ENCODE measurements at places on chromosomes 4 and X.

DNA sequence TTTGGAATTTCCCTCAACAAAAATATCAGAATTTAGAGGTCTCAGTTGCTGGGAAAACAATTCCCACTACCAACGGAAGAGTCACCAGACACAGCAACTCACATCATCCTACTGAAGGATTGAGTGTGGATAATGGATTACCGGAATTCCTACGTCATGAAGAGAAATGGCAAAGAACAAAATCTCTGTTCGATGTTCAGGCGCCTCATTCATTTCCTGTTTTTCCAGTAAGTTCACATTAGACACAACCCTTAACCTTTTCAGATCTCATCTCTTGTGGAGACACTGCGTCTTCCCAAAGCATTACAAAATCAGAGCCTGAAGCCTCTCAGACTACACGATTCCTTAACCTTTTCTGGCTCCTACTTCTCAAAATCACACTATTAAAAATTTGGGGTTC is 58.5 kb upstream of the CPEB2 start:
- DNase-seq, result no peak

DNA sequence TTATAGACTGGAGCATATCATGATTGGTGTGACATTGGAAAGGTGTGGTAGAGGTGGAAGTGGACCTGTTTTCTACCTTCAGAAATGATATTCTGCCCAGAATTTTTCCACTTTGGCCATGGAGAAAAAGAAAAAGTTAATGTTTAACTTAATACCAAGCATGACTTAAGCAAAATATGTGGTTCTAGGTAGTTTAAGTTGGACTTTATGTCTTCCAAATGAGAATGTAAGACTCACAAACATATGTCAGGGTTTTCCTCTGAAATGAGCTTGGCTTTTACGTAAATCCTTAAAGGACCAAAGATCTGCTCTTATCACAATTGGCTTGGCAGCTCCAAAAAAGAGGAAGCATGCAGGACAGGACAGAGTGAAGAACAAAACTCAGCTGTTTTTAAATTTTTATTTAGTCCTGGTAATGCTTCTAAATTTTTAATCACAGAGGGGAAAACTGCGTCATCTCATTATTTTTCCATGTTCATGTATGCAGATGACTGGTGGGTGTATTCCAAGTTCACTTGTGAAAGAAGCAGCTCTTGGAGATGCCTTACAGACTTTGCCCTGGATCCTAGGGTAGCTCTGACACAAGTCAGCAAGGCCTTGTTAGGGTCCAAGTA is 98.2 kb downstream of the ANK2 start:
- no peak for DNase-seq

GRCh38 chr4:931194-931959 is 739 bp downstream of the GAK start:
- DNase-seq, result peak; percentile 91

- peak; percentile 67 for DNase-seq
Measured at GRCh38 chr4:5962416-5962815, 55.8 kb downstream of the C4orf50 start.

GRCh38 chrX:15909605-15910004 is 55.0 kb upstream of the AP1S2 start:
- no peak for DNase-seq

- no peak for DNase-seq
Measured at GRCh38 chr4:18075823-18076433, 54.4 kb upstream of the LCORL start.

GRCh38 chr4:4870576-4871241 is 11.2 kb downstream of the MSX1 start:
- no peak for DNase-seq

- DNase-seq, result no peak
Measured at GRCh38 chr4:76806346-76806745, 91.6 kb downstream of the SOWAHB start.

DNA sequence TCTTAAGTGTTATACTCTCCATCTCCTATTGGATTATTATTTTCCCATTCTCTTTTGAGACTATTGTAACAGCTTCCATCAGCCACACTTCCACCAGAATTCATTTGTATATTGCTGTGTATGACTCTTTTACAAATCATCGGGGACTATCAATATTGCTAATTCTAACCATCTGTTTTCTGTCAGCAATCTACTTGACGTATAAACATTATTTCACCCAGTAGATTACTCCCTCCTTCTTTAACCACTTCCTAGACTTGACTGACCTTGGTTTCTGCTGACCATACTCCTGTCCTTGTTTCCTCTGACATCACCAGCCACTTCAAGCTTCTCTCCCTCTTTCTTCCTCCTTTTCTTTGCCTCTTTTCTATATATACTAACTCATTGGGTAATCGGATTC is 402.9 kb downstream of the PCDH18 start:
- DNase-seq, result no peak

DNA sequence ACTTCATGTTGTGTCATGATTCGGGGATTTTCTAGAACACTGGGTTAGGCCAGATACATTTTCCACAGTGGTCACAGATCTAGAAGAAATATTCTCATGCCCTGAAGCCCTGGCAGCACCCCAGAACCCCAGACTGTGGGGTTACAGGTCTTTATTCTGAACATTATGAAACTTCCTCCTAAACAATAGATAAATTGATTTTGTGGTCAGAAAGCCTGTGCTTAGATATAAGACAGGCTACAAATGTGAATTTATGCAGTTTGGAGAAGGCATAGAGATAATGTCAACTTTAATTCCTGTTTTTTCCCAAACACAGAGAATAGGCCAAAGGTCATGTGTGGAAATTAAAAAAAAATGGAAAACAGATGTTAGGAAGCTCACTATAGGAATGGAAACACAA is 492.9 kb downstream of the SPRY1 start:
- DNase-seq, result no peak

GRCh38 chr4:101229116-101229515 is 118.2 kb downstream of the PPP3CA start:
- DNase-seq, result no peak

DNA sequence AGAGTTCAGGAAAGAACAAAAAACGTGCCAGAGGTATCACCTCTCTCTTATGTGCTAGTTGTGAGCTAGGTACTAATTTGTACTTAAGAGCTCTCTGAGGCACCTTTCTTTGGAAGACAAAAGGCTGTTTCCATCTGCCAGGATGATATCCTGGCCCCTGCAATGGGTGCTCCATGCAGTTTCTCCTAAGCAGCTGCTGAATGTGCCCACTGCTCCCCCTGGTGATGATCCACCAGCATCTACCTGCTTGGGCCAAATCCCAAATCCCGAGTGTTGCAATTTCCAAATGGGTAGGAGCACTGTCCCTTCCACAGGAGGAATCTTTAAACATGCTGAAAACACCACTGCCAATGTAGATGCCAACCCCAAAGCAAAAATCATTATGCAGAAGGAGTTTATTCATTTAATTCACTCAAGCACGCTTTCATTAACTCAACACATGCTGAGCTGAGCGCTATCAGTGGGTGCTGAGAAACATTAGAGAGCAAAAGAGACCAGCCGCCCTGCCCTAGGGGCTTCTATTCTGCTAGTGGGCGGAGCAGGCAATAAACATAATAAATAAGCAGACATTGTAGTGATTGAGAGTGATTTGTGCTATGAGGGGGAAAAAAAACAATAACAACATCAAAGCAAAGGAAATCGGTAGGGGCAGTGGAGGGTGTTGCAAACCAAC is 69.6 kb upstream of the C4orf50 start:
- no peak for DNase-seq

GRCh38 chr4:7172946-7173345 is 19.4 kb upstream of the SORCS2 start:
- no peak for DNase-seq

GRCh38 chrX:40845331-40845911 is 110.1 kb upstream of the MED14 start:
- no peak for DNase-seq

DNA sequence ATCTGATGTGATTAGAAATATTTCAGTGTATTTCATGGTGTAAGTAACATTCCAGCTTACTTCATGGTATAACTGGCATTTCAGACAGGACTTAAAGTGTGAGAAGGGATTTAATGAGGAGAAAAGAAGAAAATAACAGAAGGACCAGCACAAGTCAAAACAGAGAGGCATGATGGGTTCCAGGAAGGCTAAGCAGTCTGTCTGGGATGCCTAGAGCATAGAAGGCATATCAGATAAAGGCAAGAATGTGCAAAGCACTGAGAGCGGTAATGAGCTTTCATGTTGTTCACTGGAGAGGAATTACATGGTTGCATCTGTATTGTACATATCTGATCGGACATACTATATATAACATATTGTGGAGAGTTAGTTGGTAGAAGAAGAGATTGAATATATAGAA is 54.2 kb downstream of the GRID2 start:
- no peak for DNase-seq

GRCh38 chr4:138565576-138565975 is 323.4 kb upstream of the SLC7A11 start:
- no peak for DNase-seq

DNA sequence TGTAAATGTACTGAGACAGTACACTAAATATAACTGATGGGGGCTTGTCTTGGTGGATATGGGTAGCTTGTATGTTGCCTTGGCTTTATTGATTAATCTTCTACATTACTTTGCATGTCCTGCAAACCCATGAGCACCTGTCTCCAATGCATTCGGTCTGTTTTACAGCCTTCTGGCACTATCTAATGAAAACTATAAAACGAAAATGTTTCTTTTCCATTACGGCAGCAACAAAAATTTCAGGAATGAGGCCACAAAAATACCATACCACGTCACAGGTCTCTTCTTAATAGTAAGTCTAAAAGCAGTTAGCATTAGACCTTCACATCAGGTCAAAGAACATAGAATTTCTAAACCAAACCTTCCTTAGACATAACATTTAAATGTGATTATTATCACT is 49.8 kb downstream of the EDNRA start:
- no peak for DNase-seq

GRCh38 chr4:172680691-172681090 is 487.9 kb upstream of the GALNT7 start:
- DNase-seq, result no peak

DNA sequence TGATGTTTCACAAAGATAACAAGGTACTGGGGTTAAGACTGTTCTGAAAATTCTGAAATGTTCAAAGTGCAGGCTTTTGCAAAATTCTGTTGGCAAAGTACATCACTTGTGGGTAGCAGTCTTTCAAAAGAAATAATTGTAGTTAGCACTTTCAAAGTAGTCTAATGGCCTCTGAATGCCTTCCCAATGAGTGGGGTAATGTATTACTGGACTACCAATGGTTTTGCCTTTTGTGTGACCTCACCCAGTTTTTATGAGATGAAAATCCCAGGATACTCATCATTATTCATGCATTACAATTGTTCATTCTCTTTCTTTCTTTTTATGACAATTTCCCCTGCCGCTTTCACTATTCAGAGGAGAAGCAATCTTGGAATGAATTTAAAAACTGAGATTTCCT is 686.1 kb downstream of the GLUD2 start:
- no peak for DNase-seq

DNA sequence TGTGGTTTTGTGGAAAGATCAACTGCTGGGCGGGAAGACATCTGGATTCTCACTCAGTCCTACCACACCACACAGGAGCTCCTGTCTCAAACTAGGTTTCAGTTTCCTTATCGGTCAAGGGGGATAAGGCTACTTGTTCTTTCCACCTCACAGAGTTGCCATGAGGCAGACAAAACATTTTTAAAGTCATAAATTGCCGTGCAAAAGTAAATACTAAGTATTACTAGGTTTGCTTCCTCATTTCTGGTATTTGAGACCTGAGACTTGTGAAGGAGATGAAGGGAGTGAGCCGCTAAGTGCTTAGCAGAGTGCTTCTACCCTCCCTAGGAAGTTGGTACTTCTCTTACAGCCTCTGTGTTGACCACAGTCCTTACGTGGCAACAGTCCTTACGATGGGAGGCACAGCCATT is 1.5 kb downstream of the LAP3 start:
- DNase-seq, result no peak

- no peak for DNase-seq
Measured at GRCh38 chr4:77225022-77225421, 68.0 kb downstream of the CCNG2 start.

DNA sequence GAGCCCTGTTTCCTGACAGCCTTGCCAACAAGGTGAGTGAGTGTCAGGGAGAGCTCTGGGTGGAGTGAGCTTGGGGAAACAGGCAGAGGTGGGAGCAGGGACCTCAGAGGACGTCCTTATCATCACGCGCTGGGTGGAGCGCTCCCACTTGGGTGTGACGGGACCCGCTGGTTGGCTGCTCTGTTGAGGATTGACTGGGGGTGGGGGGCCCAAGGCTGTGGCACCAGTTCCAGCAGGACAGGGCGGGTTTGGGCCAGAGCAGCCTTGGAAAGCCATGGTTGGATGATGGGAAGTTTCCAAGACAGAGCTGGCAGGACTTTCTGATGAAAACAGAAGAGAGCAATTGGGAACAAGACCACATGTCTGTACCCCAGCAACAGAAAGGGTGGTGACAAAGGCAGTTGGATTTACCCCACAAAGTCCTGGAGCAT is 3.0 kb upstream of the PCGF3 start:
- no peak for DNase-seq

DNA sequence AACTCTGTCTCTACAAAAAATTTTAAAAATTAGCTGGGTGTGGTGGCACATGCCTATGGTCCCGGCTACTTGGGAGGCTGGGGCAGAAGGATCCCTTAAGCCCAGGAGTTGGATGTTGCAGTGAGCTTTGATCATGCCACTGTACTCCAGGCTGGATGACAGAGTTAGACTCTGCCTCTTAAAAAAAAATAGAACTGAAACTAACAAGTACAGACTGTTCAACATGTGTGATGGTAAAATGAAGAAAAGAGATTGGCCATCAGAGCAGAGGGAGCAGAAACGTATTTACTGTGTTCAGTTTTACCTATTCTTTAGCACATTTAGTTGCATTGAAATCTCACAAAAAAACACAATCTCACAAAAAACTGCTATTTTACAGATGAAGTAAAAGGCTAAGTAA is 77.9 kb upstream of the NAP1L5 start:
- DNase-seq, result no peak

GRCh38 chr4:184413261-184414046 is 60.9 kb downstream of the IRF2 start:
- no peak for DNase-seq

DNA sequence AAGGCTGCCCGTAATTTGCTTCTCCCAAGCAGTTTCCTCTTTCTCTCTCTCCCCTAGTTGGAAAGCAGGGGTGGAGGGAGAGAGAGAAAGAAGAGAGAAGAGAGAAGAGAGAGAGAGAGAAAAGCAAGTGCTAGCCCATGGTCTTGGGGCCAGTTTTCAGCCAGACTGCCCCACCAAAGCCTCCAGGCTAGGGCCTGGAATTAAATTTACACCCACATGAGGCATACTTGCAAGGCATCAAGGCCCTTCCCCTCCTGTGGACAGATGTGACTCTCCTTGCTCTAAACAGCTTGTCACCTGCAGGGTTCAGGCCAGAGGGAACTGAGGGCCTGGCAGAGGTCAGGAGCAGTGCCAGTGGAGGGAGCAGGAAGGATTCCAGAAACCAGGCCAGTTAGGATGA is 1.7 kb upstream of the CXCR3 start:
- no peak for DNase-seq

GRCh38 chrX:45765281-45765680 is 564.6 kb upstream of the DIPK2B start:
- no peak for DNase-seq

DNA sequence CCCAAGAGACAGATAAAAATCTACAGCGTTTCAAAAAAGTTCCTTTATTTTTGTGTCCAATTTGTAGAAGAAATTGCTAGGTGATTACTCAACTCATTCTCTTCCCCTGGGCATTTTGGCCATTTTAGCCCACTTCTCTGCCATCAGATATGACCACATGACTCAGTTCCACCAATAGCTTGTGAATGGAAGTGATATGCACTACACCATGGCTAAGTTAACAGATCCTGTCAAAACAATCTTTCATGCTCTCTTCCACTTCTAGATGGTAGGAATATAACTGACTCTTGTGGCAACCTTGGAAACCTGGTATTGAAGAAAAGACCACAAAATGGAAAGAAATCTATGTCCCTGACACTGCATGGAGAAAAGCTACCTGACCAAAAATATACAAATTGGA is 26.2 kb upstream of the FREM3 start:
- DNase-seq, result no peak

Data from vagina (tissue), 2 donors.